Tibial artery (tissue), 4 donors: ENCODE measurements at places on chromosomes 4 and X.
A peak's percentile ranks its signal among the peaks of the same experiment; 100 is the strongest.

DNA sequence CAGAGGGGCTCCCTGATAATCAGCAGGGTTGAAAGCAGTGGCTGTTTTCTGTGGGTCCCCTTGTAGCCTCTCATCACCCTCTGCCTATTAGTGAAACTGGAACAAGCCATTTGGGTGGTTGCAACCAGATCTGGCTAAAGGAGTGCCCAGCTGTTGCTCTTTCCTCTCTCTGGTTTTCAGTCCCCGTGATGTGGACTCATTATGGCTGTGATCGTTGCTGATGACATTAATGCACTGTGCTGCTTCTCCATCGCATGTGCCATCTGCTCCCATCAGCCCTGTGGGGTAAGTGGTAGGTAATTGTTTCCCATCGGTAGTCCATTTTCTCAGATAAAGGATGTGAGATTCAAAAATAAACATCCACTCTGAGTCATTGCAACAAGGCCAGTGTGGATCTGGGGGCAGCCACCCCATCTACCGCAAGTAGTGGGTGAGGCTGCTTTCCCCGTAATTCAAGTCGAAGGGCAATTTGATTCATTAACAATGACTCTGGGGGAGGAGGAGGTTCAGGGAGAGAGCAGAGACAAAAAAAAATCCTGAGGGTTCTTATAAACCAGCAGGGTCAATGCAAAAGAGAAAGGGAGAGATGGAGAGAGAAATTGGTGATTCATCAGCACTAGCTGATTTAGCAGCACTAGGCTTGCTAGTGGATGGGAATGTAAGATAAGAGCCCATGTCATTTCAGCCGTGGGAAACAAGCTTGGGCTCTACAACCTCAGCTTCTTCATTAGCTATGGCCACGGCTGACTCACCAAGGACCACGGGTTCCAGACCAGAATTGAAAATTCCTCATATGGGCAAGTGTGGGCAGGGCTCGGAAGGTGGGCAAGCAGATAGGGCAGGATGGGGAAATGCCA is 357.8 kb downstream of the MID1IP1 start:
- no peak overlapping the region for H3K27ac ChIP-seq
- H3K36me3 ChIP-seq = no peaks in the 10 kb centered on the region
- no peaks in the 10 kb centered on the region for H3K4me1 ChIP-seq
- H3K27me3 ChIP-seq = no peaks in the 10 kb centered on the region

DNA sequence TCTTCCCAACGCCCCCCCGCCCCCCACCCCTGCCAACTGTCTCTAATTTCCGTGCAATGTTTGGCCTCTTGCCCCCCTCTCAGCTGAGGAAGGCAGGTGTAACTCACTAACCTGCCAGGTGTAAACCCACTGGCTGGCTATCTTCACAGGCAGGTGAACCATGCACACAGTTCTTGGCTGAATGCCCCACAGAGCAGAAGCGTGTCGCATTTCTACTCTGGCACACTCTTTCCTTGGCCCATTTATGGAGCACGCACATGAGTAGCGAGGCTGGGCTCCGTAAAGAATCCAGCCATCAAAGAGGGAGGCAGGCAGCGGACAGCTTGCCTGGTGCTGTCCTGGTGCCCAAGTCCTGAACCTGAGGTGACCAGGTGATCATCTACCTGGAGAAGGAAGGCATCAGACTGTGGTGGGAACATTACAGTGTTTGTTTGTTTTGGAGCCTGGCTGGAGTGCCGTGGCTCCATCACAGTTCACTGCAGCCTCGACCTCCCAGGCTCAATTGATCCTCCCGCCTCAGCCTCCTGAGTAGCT is 39.2 kb upstream of the CRMP1 start:
- H3K36me3 ChIP-seq = no peaks in the 10 kb centered on the region
- no peak overlapping the region for H3K27ac ChIP-seq
- no peaks in the 10 kb centered on the region for H3K4me1 ChIP-seq
- H3K4me3 ChIP-seq = no peak overlapping the region
- DNase-seq = no peak
- no peaks in the 10 kb centered on the region for H3K27me3 ChIP-seq

DNA sequence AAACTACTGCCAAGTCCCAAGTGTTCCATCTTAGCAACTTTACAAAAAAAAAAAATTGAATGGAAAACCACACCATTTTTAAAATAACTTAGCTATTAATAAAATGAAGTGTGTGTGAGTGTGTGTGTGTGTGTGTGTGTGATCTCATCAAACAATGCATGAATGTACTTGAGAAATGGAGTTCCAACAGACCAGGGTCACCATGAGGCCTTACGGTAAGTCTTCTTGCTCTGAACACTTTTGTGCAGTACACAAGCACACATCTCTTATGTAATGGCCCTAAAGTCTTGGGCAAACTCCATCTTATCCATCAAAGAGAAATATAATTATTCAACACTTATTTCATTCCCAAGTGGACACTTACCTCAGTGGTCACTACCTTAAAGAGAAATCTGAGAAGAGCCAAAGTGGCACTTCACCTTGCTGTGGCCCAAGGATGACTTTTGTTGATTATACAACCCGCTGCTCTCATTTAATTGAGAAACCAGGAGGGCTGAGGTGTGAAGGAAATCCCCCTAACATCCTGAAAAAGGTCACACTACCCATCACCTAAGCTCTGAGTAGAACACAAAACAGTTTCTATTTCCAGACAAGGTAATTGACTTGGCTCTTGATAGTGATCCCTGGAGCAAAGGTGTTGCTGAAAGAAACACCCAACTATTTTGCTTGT is 96.5 kb upstream of the PRDX4 start:
- H3K27me3 ChIP-seq = no peaks in the 10 kb centered on the region
- no peak overlapping the region for H3K27ac ChIP-seq
- no peak overlapping the region for H3K4me3 ChIP-seq
- H3K36me3 ChIP-seq = no peaks in the 10 kb centered on the region
- no peak for DNase-seq
- no peaks in the 10 kb centered on the region for H3K4me1 ChIP-seq

GRCh38 chr4:6779667-6780565 is 2.6 kb upstream of the KIAA0232 start:
- H3K36me3 ChIP-seq = no peaks in the 10 kb centered on the region
- H3K27me3 ChIP-seq = no peaks in the 10 kb centered on the region
- H3K4me3 ChIP-seq = no peak overlapping the region
- peak overlapping the region; percentile 100 for H3K27ac ChIP-seq
- no peak for DNase-seq
- peaks cover 47% of the 10 kb centered on the region for H3K4me1 ChIP-seq

DNA sequence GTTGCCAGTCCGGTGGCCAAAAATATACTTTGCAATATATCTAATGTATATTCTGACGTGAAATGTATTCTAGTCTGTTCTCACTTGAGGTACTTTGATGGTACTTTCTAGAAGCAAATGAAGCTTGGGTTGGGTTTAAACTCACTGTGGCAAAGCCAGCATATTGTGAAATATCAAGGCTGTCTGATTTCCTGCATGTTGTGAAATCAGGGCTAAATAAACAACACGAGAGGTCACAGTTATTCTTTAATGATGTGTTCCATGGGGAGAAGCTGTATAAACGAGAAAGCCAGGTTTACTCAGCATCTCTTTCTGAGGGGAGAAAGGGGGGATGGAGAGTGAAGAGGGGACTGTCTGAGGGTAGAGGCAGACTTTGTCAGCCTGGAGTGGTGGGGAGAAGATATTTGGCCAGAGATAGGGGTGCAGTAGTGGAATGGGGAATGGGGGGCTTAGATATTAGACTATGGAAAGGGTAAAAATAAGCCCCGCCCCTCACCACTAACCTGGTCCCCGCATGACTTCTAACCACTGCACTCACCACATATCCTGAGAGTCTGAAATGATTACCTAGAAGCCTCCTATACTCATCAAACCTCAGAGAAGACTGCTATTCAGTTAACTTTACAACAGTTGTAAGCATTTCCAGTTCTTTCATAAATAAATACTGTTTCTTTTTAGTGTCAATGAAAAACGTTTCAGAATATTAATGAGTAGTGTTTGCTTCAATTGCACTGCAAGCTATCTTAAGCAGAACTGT is 5.9 kb upstream of the SCARB2 start:
- H3K4me1 ChIP-seq = peaks cover 8% of the 10 kb centered on the region
- no peaks in the 10 kb centered on the region for H3K36me3 ChIP-seq
- no peaks in the 10 kb centered on the region for H3K27me3 ChIP-seq
- H3K4me3 ChIP-seq = no peak overlapping the region

GRCh38 chr4:176156656-176157055 is 38.7 kb downstream of the SPATA4 start:
- H3K4me3 ChIP-seq = no peak overlapping the region
- H3K27ac ChIP-seq = no peak overlapping the region
- no peak for DNase-seq

GRCh38 chrX:107706309-107706708 is 69.3 kb downstream of the TSC22D3 start:
- H3K27ac ChIP-seq = no peak overlapping the region
- H3K4me1 ChIP-seq = peaks cover 2% of the 10 kb centered on the region
- no peak overlapping the region for H3K4me3 ChIP-seq
- no peak for DNase-seq
- no peaks in the 10 kb centered on the region for H3K36me3 ChIP-seq

DNA sequence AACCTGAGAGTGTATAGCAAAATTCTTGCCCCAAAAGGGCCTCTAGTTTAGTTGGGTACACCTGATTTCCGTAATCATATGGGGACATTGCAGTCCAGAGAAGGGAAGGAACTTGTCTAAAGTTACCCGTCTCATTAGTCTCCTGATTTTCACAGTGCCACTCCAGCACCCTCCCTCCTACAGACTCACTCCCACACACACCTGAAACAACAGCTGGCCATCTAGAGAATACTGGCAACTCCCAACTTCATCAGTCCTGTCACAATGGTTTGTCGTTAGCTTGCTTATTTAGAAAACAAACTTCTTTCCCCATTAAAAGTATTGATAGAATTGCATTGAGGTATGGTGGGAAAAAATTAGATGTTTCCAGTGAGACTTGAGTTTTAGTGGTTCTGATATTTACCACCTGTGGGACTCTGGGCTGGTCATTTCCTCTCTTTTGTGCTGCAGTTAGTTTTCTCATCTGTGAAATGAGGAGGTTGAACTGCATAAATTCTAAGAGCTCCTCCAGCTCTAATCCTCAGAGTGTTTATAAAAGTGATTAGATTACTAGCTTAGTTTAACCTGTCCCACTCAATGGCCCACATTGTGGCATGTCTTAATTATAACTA is 1.7 kb downstream of the IL13RA1 start:
- H3K4me1 ChIP-seq = peaks cover 10% of the 10 kb centered on the region
- H3K4me3 ChIP-seq = peak overlapping the region; percentile 80
- peak overlapping the region; percentile 95 for H3K27ac ChIP-seq
- DNase-seq = no peak
- no peaks in the 10 kb centered on the region for H3K27me3 ChIP-seq
- H3K36me3 ChIP-seq = no peaks in the 10 kb centered on the region

DNA sequence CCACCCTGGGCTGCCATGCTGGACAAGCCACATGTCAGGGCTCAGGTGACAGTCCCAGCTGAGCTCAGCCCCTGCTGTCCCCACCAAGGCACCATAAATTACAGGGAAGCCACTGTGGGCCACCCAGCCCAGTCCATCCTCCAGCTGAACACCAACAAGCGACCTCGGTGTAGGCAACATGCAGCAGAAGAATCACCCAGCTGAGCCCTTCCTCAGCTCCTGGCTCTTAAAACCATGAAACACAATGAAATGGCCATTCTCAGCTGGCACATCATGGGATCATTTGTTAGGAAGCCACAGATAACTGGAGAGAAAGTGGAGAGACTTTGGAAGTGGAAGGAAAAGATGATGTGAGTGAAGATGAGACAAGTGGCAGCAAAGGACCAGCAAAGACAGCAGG is 23.3 kb upstream of the MAN2B2 start:
- H3K36me3 ChIP-seq = no peaks in the 10 kb centered on the region
- no peak for DNase-seq
- H3K4me1 ChIP-seq = no peaks in the 10 kb centered on the region

GRCh38 chr4:3225936-3226335 is 23.0 kb upstream of the MSANTD1 start:
- H3K4me1 ChIP-seq = no peaks in the 10 kb centered on the region
- H3K36me3 ChIP-seq = peaks cover 91% of the 10 kb centered on the region
- H3K4me3 ChIP-seq = no peak overlapping the region
- no peaks in the 10 kb centered on the region for H3K27me3 ChIP-seq
- H3K27ac ChIP-seq = no peak overlapping the region

- no peaks in the 10 kb centered on the region for H3K4me1 ChIP-seq
- no peaks in the 10 kb centered on the region for H3K36me3 ChIP-seq
- H3K27me3 ChIP-seq = no peaks in the 10 kb centered on the region
These were observed 33.1 kb downstream of the KDM6A start for GRCh38 chrX:44906041-44906440.

- no peak for DNase-seq
- no peak overlapping the region for H3K27ac ChIP-seq
- H3K4me3 ChIP-seq = no peak overlapping the region
- H3K27me3 ChIP-seq = no peaks in the 10 kb centered on the region
These were observed 18.7 kb upstream of the MAN2B2 start for GRCh38 chr4:6556263-6556662.

DNA sequence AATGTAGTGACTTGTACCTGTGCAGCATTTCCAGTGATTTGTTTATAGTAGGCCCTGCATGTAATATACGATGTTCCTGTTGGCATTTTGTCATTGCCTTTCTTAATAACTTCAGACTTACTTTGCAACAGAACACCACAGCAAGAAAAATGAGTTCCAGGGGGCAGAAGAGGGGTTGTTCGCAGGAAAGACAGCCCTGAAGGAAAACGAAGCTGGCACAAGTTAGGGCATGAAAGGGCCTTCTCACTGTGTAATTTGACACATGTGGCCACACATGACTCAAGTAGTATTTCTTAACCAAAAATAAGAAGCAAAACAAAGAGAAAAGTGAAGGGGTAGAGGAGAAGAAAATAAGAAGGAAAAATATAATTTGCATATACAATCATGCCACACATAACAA is 265.8 kb upstream of the SMIM31 start:
- H3K4me3 ChIP-seq = no peak overlapping the region
- DNase-seq = no peak
- H3K36me3 ChIP-seq = no peaks in the 10 kb centered on the region
- H3K4me1 ChIP-seq = no peaks in the 10 kb centered on the region
- no peaks in the 10 kb centered on the region for H3K27me3 ChIP-seq

DNA sequence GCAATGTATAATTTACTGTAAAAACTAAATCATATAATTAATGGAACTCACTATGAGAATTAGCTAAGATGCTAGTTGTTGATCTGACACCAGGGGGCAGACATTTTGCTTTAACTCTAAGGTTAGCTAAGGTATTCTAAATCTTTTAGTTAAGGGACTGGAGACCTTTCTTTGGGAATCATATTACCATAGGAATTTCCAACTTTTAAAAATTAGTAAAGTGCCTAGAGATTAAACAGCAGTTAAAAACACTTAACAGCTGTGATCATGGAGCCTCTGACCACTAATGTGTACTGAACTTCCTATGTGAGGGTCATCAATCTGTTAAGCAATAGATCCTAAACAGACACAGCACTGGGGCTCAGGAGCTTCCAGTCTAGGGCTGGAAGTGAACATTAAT is 226.6 kb downstream of the NSUN7 start:
- no peaks in the 10 kb centered on the region for H3K4me1 ChIP-seq
- H3K27ac ChIP-seq = no peak overlapping the region
- DNase-seq = no peak
- H3K36me3 ChIP-seq = no peaks in the 10 kb centered on the region

DNA sequence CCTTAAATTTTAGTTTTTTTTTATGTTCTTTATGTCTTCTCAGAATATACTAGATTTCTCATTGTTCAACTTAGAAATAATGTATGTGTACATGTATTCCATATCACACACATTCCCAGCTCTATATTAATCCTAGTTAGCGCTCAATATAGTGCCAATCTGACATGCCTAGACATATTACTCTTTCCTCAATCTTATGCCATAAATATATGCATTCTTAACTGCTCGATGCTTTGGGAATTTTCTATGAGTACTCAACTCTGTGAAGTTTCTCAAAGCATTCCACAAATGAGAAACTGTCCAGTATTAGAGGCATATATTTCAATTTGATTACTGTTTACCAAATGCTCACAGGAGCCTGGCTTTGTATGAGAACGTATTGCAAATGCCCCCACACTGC is 231.2 kb upstream of the VEGFC start:
- no peaks in the 10 kb centered on the region for H3K4me1 ChIP-seq
- H3K27ac ChIP-seq = no peak overlapping the region
- H3K4me3 ChIP-seq = no peak overlapping the region
